ENCODE measurements at places on chromosomes 7 and 10.

DNA sequence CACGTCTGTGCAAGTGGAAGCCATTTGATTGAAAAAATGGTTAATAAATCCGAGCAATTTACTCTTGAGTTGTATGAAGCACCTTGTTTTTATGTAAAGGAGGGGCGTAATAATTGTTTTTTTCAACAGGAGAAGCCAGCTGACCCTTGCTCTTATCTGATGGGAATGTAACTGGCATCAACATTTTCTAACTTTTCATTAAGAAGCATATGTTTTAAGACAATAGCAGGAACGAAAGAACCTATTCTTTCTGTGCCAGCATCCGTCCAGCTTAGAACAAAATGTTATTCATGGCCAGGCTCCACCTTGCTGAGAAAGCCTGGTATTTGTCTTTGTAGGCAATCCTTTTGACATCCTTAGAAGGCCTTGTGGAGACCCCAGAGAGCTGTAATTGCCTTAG, 22.2 kb upstream of the AFAP1L2 start:
- no peak for DNase-seq

DNA sequence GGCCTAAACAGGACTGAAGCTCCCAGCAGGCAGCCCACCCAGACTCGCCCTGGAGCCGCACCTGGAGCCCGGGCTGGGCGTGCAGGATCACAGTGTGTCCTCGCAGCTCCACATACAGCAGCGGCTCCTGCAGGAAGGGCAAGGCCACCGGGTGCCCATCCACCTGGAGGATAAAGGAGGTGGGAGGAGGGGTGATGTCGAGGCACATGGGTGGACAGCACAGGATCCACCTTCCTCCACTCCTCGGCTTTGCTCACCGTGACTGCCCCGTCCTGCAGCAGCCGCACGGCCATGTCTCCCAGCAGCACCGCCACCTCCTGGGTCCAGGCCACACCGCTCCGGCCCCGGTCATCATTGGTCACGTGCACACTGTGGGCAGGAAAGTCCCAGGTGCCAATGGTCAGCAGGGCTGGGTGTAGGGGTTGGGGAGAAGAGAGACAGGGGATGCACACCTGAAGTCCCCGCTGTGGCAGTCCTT, 16.8 kb downstream of the ATP6V1F start:
- no peak for DNase-seq

DNA sequence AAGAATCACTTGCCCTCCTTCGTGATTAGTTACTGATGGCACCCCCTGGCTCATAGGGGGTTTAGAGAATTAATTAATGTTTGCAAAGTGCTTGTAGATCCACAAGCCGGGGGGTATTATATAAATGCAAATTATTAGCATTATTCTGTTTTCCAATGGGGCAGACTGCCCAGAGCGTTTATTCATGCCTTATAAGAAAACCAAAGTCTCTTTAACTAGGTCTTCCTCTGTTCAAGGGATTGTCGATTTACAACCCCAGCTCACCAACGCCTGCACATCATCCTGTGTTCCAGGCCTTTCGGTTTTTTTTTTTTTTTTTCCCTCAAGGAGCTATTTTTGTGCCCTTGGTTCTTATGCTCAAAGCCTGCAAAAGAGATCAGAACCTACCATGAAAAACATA, 630.7 kb downstream of the PARD3 start:
- DNase-seq = no peak

GRCh38 chr7:123666492-123666891, 10.8 kb downstream of the LMOD2 start:
- DNase-seq = no peak

DNA sequence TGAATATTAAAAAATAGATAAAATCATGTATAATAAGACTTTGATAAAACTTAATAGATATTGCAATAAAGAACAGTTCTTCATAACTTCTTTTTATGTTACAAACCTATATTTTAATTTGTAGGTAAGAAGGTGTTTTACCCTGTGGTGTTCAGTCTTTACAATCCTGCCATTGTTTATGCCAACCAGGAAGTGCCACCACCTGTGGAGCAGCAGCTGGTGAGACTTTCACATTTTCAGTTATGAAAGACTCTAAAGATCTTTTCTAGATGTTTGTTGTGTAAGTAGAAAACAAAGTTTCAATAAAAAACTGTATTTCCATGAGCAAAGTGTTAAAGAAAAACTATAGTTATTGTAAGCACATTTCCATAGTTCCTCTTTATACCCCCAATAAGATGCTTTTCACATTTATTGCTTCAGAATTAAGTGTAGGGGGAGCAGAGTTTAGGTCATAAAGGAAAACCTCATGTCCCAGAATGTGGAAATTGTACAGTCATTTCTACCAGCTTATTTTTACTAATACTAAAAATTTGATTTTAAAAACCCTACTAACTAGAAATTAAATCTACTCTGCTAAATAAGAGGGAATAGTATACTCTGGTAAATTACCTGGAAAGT, 28.7 kb downstream of the CSGALNACT2 start:
- no peak for DNase-seq

DNA sequence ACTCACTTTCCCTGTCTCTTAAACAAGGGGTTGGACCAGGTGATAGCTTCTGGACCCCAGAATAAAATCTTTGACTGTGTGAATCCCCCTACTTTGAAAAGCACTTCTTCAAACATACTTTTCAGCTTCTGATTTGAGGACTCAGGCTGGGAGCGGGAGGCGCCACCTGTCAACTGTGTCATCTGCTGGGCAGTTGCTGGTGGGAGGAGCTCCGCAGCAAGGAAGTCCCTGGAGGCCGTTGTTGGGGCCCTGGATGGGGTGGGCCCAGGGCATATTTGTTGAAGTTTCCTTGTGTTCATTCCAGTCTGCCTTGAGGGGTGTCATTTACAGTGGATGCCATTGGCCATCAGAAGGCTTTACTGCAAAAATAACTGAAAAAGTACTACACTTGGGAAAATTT, 197.7 kb downstream of the CCDC3 start:
- no peak for DNase-seq

DNA sequence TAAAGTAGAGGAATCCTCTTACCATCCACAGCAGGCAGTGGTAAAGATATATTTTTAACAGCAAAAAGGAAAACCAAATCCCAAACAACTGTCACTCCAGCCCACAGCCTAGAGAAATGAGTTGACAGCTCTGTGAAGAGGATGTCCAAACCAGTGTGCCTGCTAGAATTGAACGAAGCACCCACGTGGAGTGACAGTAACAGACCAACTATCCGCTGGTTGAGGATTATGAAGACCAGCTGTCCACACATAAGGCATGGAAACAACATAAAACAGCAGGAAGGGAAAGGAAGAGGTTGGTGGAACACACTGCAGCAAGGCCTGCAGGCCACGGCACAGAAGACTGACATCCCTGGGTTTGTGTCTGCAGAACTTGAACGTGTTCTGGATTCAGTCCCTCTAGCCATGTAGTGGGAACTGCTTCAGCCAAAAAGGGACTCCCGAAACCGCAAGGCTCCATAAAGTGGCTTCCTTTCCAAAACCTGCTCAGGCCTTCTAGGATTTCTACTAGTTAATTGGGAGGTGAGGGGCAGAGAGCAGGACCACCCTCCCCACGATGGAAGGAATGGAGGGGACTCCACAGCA, 324.4 kb downstream of the BICC1 start:
- no peak for DNase-seq

- no peak for DNase-seq
These were observed 197.6 kb downstream of the DIP2C start for GRCh38 chr10:491667-492424.

DNA sequence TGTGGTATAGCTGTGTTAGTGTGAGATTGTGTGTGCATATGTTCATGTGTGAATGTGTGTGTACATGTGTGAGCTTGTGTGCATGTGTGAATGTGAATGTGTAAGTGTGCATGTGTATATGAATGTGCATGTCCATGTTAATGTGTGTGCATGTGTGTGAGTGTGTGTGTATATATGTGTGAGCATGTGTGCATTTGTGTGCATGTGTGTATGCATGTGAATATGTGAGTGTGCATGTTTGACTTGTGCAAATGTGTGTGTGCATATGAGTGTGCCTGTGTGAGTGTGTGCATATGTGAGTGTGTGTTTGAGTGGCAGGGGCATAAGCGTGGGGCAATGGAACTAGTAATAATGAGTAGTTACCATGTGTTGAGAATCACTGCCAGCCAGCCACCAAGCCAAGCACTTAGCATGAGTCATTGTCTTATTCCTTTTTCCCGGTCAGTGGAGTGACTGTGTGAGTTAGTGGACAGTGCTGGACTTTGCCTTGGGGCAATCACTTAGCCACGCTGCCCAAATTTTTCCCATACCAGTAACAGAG, 46.3 kb upstream of the SHH start:
- no peak for DNase-seq

DNA sequence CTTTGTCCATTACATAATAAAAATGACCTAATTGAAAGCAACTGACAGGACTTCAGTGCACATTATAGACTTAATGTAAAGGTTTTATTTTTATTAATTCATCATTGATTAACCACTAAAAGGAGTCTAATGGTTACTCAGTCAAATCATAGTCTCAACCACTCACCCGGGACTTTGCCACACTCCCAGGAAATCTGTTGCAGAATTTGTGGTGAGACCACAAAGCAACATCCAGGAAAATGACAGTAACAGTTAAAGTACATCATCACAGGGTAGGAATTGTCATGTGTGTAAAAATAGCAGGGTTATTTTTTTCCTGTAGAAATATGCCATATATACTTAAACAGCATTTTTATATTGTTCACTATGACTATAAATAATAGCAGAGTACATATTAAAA, 6.3 kb upstream of the HGF start:
- peak; percentile 53 for DNase-seq

- no peak for DNase-seq
These were observed 103.9 kb downstream of the PLCE1 start for GRCh38 chr10:94097656-94098055.

- DNase-seq = no peak
These were observed 207.6 kb upstream of the KLF14 start for GRCh38 chr7:130941322-130942210.

DNA sequence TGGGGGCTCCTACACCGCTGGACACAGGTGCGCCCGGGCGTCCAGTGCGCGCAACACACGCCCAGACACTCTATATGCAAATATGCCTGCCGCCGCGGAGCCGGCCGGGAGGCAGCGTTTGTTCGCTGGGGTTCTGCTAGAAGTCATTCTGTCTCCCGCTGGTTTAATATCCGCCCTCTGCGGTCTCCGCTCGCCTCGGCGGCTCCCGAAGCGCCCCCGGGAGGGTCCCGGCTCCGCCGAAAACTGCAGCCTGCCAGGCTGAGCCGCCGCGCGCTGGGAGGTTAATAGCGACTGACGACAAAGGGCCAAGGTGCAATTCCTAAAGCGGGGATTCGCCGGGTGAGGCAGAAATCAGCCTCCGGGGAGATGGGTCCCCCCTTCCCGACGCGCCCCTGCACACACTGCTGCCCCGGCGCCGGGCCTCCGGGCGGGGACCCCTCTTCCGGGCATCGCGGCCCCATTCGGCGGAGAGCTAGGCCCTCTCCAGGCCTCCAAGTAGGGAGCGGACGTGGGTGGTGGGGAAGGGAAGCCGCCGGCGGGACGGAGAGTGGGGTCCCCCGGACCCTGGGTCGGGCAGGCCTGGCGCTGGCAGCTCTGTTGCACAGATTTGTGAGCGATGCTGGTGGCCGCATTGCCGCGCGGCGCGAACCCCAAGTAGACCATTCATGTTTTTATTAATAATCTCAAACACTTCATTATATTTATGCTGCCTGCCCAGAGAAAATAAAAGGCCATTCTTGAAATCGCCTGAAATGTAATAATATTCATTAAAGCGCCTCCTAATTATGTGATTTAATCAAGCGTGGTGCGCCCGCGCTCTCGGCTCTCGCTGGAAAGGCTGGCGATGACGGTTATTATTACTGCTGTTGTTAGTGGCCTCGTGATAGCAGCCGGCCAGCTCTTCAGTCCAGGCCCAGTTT, 9.1 kb downstream of the EN2 start:
- peak; percentile 34 for DNase-seq

GRCh38 chr10:106761906-106762305, 402.6 kb downstream of the SORCS1 start:
- DNase-seq = no peak

DNA sequence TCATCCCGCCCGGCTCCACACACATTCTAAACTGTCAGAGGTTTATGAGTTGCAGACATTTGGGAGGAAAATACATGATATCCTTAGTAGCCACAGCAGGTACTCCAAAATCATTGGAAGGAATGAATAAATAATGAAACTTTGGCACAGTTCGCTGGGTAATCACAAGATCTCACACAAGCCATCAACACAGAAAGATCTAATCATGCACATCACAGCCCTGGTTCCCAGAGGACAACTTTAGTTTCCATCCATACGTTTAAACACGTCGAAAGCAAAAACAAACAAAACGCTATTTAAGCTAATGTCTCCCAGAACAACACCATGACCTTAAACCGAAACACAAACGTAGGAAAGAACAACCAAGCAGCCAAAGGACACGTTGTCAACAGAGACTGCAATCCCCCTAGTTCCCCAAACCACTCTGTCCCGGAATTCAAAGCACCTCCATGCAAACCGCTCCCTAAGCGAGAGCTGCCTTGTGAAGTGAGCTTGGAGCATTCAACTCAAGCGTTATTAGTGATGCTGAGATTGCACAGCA, 12.3 kb downstream of the SVIL start:
- no peak for DNase-seq

DNA sequence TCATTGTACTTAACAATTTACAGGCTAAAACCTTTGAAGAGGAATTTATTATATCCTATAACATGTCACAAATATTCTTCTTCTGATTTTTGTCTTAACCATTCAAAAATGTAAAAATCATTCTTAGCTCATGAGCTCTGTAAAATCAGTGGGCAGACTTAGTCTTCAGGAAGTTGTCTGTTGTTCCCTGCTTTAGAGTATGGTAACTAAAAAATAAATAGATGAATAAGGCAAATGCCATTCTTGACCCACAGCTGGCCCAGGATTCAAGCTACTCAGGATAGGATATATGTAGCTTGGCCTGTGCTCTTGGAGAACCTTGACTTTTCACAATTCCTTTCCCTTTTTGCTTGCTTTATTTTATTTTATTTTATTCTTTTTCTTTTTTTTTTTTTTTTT, 51.5 kb downstream of the LRRC4 start:
- no peak for DNase-seq

DNA sequence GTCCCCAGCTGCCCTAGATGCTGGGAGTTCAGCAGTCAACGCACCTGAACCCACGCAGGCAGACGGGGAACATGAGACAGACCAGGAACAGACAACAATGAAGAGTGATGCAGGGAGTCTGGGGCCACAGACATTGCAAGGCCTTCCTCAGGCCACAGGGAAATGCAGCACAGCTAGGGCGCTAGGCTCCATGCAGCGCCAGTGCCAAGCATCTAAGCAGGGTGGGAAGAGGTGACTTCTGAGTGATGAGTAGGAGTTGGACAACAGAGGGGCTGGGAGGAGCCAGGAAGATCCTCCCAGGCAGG, 7.7 kb upstream of the RET start:
- DNase-seq = no peak

GRCh38 chr10:7261351-7261750, 149.5 kb downstream of the SFMBT2 start:
- no peak for DNase-seq

GRCh38 chr10:95809370-95810197, 53.6 kb downstream of the ENTPD1 start:
- DNase-seq = no peak

- no peak for DNase-seq
These were observed 82.8 kb upstream of the NPY start for GRCh38 chr7:24201226-24201625.

- DNase-seq = peak; percentile 45
These were observed 257.1 kb downstream of the GLI3 start for GRCh38 chr7:41979834-41980307.

Measured in KBM-7 (cell line).